Frontal cortex (tissue), 4 donors: ENCODE measurements at places on chromosomes 5 and 9.

GRCh38 chr5:337563-338130, 16.1 kb downstream of the AHRR start:
- no peak for DNase-seq

DNA sequence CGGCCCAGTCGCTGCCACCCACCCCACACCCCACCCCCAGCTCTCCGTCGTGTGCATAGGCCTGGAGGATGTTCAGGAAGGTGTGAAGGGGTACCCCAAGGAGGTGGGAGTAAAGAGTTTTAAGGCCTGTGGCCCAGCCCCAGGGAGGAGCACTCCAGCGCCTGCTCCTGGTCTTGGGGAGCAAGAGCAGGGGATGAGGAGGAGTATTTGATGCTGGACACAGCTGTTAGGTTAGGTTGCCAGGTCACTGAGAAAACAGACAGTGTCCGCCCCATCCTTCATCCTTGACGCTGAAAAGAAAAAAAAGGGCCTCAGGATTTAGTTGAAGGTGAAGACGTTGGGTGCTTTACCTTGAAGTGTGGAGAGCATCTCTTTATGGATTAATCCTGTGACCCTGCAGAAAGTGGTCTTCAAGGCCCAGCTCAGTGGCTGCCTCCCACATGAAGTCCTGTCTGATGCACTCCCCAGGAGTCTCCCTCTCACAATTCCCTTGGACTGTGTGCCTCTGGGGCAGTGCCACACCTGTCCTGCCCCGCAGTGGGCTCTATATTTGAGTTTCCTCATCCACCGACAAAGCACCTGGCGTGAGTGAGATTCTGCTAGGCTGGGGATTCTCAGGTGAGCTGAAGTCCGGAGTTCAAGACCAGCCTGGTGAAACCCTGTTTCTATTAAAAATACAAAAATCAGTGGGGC, 101.8 kb downstream of the SPRY4 start:
- DNase-seq, result no peak

DNA sequence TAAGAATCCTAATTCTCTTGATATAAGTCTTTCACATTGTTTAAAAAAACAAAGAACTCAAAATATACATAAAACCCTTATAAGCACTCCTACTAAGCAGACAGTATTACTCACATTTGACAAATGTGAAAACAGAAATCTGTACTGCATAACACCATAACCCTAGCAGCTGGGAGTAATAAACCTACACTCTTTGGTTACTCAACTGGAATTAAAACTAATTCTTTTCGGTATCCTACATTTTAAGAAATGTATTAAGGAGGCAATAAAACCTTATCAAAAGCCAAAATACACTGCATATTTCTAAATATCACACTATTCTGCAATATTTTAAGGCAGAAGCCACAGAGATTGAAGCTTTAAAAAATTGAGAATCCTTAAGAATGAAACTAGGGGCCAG, 6.8 kb downstream of the AUH start:
- DNase-seq, result no peak

- DNase-seq, result no peak
These were observed 222.9 kb downstream of the PSAT1 start for GRCh38 chr9:78519786-78520185.

DNA sequence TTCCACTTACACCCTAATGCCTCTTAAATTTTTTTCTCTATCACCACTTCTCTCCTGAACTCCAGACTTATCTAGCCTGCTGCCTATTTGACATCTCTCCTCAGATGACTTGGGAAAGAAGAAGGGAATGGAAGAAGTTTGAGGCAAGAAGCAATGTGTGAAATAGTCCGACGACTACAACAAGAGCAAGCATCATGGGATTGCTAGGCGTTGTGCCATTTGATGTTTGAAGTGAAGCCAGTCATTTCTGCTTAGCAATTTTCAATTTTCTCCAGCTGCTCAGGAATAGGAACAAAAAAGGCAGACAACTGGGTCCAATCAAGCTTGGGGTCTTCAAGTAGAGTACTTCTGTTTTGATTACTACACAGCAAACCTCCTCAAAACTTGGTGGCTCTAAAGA, 106.4 kb downstream of the HSD17B3 start:
- no peak for DNase-seq

DNA sequence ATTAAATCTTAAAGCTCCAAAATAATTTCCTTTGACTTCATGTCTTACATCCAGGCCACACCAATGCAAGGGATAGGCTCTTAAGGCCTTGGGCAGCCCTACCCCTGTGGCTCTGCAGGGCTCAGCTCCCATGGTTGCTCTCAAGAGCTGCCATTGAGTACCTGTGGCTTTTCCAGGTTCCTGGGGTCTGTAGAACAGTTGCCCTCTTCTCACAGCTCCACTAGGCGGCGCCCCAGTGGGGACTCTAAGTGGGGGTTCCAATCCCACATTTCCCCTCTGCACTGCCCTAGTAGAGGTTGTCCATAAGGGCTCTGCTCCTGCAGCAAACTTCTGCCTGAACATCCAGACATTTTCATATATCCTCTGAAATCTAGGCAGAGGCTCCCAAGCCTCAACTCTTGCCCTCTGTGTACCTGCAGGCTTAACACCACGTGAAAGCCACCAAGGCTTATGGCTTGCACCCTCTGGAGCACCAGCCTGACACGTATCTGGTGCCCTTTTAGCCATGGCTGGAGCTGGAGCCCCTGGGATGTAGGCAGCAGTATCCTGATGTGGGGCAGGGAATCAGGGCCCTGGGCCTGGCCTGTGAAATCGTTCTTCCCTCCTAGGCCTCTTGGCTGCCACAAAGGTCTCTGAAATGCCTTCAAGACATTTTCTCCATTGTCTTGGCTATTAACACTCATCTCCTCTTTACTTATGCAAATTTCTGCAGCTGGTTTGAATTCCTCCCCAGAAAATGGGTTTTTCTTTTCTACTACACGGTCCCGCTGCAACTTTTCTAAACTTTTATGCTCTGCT, 185.1 kb downstream of the SMARCA2 start:
- no peak for DNase-seq

GRCh38 chr5:168020542-168021294, 270.7 kb upstream of the WWC1 start:
- DNase-seq, result no peak

DNA sequence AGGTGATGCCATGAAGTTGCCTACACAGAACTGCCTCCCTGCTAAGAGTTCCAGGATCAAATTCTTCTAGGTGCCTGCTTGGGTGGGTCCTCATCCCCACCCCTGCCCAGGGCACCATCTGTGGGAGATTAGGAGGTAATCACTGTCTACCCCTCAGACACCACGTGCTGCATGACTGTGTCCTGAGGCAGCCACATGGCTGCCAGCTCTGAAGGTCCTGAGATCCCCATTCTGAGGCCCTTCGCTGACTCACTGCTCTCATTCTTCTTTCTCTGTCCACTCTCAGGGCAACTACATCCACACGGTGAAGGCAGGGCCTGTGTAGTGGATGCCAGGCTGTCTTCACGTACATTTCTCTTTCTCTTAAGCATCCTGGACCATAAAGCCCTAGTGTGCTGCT, 222.9 kb upstream of the ANKRD55 start:
- DNase-seq, result no peak

DNA sequence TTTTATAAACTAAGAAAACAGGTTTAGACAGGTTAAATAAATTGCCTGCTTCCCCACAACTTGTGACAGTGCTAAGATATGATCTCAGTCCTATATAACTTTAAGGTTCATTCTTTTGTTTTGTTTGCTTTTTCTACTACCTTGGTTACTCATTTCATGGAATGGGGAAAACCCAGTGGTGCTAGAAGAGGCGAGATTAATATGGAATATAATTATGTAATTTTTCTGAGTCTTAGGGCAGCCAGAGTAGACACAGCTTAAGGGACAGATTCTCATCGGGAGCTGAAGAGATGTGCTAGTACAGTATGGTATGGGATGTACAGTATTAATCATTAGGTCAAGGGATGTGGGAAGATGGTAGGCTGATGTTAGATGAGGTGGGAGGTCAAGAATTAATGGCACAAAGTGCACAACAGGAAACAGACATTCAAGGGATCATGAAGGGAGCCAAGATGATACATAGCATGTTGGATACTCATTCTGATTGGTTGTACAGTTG, 6.2 kb downstream of the TRIM32 start:
- no peak for DNase-seq

- no peak for DNase-seq
These were observed 66.5 kb downstream of the F2RL2 start for GRCh38 chr5:76556511-76557221.

DNA sequence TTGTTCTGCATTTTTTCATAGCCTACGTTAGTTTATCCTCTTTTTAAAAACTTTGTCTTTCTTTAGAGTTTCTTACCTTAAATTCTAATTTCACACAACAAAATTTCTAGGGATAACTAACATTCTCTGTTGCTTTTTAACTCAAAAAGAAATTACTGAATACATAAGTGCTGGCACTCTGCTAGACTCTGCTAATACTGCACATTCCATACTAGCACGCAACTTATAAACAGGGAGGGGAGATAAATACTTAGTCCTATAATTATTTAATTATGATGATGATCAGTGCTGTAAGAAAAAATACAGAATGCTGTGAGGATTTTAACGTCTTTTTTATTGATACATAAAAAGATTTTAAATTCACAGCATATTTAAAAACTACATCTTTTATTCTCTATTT, 25.1 kb downstream of the RNF145 start:
- no peak for DNase-seq

DNA sequence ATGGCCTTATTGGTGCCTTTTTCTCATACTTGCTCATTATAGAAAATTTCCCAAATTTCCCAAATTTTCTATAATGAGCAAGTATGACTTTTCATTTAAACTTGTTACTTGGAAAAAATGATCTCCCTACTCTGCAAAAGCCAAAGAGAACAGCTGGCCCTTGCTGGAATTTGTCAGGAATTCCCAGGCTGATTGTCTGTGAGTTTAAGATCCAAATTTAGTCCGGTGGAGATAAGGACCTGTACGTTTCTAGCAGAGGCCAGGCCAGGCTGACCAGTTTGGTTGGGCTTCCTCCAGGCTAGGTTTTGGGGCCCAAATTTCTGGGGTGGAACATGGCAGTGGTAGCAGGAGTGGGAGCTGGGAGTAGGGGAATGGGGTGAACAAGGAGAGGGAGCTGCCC, 51.9 kb downstream of the NEURL1B start:
- DNase-seq, result no peak

DNA sequence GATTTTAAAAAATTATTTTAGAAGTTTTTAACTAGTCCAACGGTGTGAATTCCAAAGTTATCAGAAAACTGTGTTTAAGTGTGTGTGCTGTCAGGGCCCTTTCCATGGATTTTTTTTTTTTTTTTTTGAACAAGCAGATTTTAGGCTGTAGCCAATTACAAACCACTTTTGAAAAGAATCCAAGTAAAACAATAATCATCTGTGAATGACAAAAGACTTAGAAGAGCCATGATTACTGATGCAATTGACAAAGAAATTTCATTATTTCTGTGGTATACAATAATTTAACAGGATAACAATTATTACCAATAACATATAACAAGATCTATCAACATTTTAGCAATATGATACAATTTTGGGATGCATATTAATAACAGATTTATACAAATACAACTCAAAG, 16.2 kb upstream of the PAIP1 start:
- no peak for DNase-seq

DNA sequence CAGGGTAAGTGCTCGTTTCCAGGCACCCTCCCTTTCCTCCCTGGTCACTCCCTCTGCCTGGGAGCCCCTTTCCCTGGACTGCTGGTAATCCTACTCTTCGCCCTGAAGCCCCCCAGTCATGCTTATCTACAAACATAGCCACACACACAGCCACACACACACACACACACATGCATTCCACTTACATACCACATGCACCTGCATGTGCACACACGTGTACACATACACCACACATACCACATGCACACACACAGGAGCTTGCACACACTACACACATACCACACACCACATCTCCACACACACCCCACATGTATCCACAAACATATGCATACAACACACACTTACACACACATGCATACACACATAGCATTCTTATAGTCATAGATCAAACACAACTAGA, 358.5 kb downstream of the GADD45G start:
- DNase-seq, result no peak

- DNase-seq, result no peak
These were observed 51.3 kb downstream of the RASEF start for GRCh38 chr9:83011611-83012010.

GRCh38 chr5:112628214-112628980, 109.3 kb upstream of the APC start:
- DNase-seq, result no peak

- DNase-seq, result peak; percentile 64
These were observed at the start of gene SLCO4C1 for GRCh38 chr5:102296178-102296817. Gene SLCO4C1, minus strand, starts transcription at chr5:102296284. Its CDS starts 22 bp downstream, at chr5:102296262.

DNA sequence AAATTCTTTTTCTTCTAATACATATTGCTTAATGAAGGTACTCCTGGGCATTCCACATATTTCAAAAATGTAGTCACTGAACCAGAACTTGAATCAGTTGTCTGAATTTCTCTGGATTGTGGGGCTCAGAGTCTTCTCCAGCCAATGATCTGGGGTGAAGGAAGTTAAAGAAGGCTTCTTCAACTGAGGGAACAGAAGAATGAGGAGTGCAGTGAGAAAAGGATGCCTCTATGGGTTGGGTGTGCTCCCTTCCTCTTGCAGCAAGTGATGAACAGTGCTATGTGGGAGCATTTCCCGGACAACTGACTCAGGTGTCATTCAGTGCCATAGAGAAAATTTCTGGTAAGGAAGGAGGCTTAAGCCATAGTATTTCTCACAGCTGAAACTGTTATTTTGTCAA, 7.9 kb downstream of the LNPEP start:
- no peak for DNase-seq

DNA sequence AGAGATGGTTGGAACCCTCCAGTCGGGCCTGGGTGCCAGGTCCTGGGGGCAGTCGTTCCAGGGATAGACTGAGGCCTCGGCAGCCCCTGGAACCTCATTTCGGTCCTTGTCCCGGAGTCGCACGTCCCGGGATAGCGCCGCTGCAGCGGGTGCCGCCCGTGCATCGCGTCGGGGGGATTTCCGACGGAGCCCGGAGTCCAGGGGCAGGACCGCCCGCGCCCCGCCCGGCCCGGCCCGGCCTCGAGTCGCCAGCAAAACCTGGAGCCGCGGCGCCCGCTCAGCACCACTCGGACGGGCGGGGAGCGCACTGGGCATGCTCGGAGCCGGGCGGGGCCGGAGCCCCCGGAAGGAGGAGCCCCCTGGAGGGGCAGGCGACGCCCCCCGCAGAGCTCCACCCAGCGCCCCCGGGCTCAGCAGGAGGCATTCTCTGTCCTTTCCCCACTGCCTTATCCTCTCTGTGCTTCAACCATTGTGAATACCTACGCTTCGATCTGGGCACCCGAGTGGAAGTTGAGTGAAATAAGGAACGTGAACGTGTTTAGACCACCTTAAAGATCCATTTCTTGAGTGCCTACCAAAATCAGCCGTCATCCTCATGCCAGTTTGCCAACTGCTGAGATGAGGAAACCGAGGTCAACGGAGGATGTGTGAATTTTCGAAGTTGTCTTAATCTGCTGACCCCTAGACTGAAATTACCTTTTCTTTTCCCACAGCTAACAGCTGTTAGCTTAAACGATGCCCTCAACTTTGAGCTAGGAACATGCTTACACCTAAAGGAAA, 1.7 kb upstream of the PTPN3 start:
- peak; percentile 40 for DNase-seq

- DNase-seq, result no peak
These were observed 85.8 kb downstream of the TAF11L14 start for GRCh38 chr5:17720071-17720470.

- no peak for DNase-seq
These were observed 39.3 kb upstream of the RAD23B start for GRCh38 chr9:107243742-107244141.
